ENCODE measurements at places on chromosomes 3 and 15.

DNA sequence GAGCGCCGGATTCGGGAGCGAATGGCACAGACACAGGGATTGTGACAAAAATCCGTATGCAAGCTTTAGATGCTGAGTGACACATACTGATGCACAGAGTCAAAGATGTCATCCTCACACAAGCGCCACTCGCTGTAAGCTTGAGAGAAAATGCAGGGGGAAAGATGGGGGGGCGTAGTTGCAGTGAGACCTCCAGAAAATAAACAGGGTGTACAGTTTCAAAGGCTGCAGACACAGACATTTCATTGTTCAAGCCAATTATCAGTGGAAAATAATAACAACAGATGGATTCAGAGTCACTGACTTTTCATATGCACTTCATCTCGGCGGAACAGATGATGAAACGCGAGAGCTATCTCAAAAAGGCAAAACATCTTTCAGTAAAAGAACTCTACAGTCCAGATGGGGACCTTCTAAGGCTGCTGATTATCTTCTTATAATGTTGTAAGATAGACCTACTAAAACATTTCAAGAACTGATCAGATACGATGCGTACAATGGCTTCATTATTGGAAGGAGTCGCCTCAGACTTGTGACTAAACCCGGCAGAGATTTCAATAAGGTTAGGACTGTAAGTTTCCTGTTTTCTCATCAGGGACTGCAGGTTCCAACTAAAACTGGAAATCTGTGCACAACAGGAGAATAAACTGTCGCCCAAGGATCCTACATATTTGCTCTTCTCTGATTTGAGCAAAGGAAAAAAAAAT, 275.4 kb downstream of the FOXP1 start:
- DNase-seq, result no peak

GRCh38 chr3:57956119-57956832, 51.9 kb upstream of the FLNB start:
- no peak for DNase-seq

GRCh38 chr15:91151781-91152563, 51.9 kb downstream of the SV2B start:
- DNase-seq, result no peak

- DNase-seq, result no peak
Observed at GRCh38 chr15:51613951-51614350, 8.6 kb downstream of the DMXL2 start.

DNA sequence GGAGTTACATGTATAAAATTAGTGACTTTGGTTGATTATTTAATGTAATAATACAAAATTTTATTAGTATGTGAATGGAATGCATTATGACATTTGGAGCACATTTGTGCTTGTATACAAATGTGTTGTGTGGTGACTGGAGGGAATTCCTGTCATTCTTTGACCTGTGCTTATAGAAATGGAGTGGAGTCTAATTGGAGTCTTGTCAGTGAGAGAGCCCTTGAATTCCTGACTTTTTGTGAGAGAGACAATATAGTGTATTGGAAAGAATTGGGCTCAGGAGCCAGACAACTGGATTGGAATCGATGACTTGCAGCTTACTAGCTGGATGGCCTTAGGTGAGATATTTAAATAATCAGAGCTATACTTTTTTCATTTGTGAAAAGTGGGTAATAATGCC, 9.4 kb downstream of the TCF12 start:
- DNase-seq, result no peak

DNA sequence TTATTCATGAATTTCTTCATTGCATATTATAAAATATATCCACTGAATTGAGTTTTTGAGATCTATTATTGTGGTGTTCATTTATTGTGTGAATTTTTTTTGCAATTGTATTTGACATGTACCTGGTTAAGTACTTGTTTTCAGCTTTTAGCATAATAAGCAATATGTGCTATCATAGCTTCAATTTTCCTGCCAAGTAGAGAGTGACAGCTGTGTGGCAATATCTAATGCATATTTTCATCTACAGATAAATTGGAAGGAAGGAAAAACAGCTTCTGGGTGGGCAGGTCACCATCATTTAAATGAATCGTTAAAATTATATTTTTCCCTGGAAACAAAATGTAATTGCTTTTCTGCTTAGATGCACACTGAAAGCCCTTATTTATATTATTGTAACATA, 296.9 kb downstream of the EPHA6 start:
- DNase-seq, result no peak

All from kidney (tissue), 22 donors.